ENCODE measurements at places on chromosomes 11 and 22.
A peak's percentile ranks its signal among the peaks of the same experiment; 100 is the strongest.

- DNase-seq: no peak
These were observed 218.8 kb upstream of the SORL1-AS1 start for GRCh38 chr11:121671283-121672168.

- peak; percentile 46 for DNase-seq
These were observed 36.9 kb upstream of the SLC36A4 start for GRCh38 chr11:93234602-93235207.

GRCh38 chr11:44726283-44727113, at the start of gene TSPAN18:
TSPAN18 (plus strand) TSS chr11:44726962; CDS start chr11:44906417, 179,455 bp downstream.
- DNase-seq: no peak

GRCh38 chr11:1171985-1172728, 14.4 kb downstream of the MUC5AC start:
- no peak for DNase-seq

- no peak for DNase-seq
These were observed 5.7 kb upstream of the PRDM10 start for GRCh38 chr11:130008326-130008725.

- DNase-seq: no peak
These were observed 836 bp upstream of the RBM4 start for GRCh38 chr11:66637557-66638176.

- peak; percentile 36 for DNase-seq
These were observed 12.9 kb upstream of the CDKN1C start for GRCh38 chr11:2898366-2899079.

- DNase-seq: no peak
These were observed 88.3 kb upstream of the PRDM11 start for GRCh38 chr11:45057938-45058646.

DNA sequence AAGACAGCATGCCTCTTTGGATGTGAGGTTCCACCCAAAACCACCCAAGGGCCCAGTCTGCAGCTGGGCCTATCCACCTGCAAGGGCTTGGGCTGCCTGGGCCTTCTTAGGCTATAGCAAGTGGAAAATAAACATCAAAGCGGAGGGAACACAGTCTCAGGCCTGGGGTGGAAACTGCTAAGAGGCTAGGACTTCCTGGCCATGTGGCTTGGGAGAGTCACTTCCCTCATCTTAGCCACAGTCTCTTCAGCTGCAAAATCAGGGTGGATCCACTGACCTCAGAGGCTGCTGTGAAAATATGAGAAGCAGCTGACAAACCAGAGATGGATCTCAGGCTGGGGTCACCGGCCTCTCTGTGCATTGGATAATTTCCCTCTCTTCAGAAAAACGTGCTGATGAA, 30.6 kb upstream of the TFIP11 start:
- DNase-seq: no peak

DNA sequence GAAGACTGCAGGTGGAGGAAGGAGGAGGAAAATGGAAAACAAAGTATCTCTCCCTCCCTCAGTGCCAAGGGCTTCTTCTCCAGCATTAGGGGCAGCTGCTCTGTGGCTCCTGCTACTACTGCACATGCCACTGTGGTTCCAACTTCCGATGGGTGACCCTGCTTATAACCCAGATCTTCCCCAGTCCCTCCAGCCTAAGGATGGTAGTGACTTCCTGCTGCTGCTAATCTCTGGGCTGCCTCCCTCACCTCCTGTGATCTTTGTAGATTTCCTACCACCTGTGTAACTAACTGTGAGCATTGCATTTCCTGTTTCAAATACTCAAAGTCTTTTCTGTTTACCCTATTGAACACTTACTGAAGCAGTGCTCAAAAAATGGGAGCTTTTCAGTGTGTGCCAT, 28.7 kb upstream of the TRPC6 start:
- no peak for DNase-seq

- DNase-seq: peak; percentile 6
These were observed 933 bp upstream of the DLAT start for GRCh38 chr11:112024178-112024772.

DNA sequence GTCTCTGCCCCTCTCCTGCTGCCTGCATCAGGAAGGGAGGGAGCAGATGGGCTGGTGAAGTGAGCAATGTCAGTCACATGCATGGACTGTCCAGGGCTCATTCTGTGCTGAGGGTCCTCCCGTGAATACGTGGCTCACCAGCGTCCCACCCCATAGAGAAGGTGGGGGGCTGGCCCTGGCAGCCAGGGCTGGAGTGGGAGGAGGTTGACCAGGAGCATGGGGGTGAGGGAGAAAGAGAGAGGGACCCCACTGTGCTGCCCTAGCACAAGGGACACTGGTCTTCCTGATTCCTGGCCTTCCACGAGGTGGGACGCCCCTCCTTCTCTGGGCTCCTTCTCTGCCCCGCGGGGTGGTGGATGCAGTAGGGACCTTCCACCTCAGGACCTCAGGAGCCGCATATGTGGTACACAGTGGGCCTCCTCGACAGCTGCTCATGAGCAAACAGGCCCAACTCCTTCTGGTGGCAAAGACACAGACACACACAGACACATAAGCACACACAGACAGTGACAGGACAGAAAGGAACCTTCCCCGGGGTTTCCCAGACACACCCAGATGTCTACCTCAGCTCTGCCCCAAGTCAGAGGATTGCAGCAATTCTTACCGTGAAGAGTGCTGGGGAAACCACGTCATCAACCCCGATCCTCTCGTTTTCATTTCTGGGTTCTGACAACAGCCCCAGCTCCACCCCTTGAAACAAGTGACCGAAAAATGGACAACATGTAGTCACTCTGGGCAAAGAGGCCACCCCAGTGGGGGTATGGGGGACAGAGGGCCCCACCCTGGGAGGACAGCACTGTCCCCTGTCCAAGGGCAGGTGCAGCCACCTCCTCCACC, 3.6 kb upstream of the APOBEC3A start:
- peak; percentile 70 for DNase-seq

GRCh38 chr11:70848243-70848750, 404.1 kb downstream of the SHANK2 start:
- no peak for DNase-seq

DNA sequence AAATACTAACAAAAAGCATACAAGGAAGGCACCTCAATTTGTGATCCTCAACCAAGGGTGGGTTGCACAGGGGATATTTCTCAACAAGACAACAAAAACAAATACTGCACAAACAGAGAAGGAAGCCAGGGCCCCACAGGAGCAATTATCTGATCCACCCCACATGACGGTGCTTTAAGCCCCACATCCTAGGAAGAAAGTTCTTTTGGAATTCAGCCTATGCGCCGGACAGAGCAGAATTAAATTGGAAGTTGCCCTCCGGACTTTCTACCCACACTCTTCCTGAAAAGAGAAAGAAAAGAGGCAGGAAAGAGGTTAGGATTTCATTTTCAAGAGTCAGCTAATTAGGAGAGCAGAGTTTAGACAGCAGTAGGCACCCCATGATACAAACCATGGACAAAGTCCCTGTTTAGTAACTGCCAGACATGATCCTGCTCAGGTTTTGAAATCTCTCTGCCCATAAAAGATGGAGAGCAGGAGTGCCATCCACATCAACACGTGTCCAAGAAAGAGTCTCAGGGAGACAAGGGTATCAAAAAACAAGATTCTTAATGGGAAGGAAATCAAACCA, 40.6 kb downstream of the OSBP start:
- DNase-seq: no peak

GRCh38 chr11:82792319-82792718, 58.7 kb upstream of the FAM181B start:
- DNase-seq: no peak

- DNase-seq: no peak
These were observed 14.5 kb upstream of the P4HA3 start for GRCh38 chr11:74325649-74326645.

- DNase-seq: no peak
These were observed 1.9 kb downstream of the OR52H1 start for GRCh38 chr11:5546457-5546856.

DNA sequence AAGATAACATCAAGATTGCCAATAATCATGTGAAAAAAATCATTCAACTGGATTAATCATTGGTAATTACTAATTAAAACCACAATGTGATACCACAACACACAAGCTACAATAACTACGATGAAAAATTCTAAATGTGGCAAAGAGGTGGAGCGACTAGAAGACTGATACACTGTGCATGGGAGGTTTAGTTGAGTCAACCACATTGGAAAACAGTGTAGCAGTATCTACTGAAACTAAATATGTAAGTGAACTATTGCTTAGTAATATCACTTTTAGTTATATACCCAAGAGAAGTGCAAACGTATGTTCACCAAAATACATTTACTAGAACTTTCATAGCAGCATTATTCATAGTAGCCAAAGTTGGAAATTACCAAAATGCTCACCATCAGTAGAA, 359.9 kb downstream of the ETS1 start:
- DNase-seq: no peak

- DNase-seq: no peak
These were observed 1039.3 kb downstream of the NTM start for GRCh38 chr11:132409573-132410355.

DNA sequence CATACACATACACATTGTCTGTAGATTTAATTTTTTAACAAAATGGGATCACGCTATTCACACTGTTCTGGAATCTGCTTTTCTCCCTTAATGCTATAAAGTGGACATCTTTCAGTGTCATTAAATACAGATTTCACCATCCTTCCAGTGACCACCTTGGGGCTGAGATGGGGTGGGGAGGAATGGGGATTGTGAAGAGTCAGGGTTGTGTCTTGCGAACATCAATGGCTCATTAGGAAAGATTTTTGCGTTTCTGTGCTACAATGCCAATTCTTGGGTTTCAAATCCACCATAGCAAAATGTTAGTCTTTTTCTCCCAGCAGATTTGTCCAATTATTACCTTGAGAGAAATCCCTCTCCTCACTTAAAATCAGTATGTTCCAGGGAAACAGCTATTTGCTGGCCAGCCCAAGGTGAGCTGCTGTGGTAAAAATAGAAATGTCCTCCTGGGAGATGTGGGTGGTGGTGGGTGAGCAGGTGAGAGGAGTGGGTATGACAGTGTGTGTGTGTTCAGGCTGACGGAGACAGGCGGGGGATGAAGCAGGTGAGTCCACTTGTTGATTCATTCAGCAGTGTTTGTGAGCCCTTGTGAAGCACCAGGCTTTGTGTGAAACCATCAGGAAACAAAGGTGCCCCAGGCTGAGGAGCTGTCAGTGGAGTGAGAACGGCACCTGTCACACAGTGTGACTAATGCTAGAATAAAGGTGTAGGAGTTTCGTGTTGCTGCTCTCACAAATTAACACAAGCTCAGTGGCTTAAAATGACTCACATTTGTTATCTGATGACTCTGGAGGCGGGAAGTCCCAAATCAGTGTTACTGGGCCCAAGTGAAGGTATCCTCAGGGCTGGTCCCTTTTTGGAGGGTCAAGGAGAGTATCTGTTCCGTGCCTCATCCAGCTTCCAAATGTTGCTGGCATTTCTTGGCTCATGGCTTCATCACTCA, 1.7 kb upstream of the CBX6 start:
- peak; percentile 65 for DNase-seq

DNA sequence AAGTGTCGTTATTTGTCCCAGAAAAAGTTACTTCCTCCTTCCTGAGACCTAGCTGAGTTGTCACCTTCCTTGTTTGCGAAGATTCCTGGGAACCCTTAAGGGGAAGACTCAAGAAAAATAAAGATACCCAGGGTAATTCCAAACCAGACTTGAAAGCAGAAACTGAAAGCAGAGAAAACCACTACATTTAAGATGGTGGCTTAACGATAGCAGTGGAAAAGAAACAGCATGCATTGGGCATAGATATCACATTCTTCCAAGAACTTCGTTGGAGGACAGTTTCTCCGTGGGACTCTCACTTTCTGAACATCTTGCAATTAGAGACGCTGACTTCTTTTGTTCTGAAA, 89.1 kb downstream of the FAM76B start:
- no peak for DNase-seq

DNA sequence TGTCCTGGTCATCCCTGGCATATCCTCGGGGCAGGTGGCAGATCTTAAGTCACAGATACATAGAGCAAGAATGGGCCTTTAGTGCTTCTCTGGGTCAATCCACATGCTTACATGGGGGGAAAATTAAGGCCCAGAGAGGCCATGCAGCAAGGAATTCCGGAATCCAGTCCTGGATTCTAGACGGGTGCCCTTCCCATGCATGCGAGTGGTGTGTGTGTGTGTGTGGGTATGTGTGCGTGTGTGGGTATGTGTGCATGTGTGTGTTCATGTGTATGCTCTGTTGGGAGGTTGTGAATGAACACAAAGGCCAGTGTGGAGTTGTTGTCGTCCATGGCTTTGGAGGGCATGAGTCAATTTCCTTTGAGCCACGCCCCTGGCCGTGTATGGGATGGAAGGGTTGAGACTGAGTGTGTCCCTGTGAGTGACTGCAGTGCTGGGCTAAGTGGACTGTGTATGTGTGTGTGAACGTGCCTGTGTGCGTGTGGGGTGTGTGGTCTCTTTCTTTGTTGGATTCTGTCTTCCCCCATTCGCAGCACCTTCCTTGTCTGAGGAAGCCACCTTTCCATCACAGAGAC, 33.4 kb upstream of the EIF3D start:
- no peak for DNase-seq

- no peak for DNase-seq
These were observed 198.2 kb upstream of the POU2AF2 start for GRCh38 chr11:111047374-111047773.

- DNase-seq: no peak
These were observed 29.0 kb downstream of the ARVCF start for GRCh38 chr22:19987394-19988306.

DNA sequence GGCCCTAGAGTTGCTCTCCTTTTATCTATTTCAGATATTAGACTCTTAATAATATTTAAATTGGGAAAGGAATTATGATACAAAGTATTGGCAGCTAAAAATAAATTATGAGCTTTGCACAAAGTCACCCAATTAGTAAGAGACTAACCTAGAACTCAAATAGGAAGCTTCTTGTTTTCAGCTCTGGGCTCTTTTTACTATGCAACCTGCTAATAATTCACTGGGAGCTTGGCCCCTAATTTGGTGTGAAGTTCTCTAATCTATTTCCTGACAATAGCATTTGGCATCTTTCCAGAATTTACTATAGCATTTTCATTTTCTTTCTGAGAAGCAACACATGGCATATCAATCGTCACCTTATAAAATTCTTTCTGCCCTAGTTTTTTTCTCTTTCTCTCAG, 727.7 kb upstream of the ANO5 start:
- no peak for DNase-seq

Data from stimulated activated CD4-positive, alpha-beta T cell treated with anti-CD3 and anti-CD28 coated beads, Interleukin-12 subunit alpha, Interleukin-12 subunit beta, amount 100 ng/mL, for 48 hours (primary cell).